ENCODE measurements at places on chromosomes 6 and 20.

- no peak for DNase-seq
These were observed 110.3 kb downstream of the RWDD2A start for GRCh38 chr6:83303426-83303825.

DNA sequence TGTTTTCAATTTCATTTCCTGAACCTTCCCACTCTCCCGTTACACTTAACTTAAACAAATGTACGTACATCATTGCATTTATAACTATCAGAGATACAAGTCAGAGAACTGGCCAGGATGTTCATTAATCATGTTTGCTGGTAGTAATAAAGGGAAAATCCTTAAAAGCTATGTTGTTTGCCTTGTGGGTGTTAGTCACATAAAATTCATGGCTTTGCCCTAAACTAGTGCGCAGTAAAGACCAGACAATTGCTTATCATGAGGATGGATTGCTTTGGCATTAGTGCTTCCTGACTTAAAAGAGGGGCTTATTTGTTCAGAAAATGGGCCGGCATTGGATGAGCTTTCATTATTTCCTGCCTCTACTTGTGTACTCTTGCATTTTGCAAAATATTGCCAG, 1037.3 kb upstream of the FLRT3 start:
- no peak for DNase-seq

GRCh38 chr6:2429032-2429431, 183.6 kb upstream of the GMDS start:
- DNase-seq: no peak

DNA sequence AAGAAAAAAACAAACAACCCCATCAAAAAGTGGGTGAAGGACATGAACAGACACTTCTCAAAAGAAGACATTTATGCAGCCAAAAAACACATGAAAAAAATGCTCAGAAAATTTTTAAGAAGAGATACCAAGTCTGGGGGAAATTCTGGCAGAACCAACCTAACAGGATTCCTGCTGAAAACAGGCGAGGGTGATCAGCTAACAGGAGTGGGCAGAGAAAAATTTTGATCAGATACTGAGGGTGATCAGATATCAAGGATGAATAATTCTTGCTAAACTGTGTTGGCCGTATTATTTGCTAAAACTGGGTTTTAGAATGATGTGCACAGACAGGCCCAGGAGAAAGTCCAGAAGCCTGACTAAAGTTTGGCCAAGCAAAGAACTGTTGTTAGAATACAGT, 557.3 kb downstream of the CD109 start:
- DNase-seq: no peak

DNA sequence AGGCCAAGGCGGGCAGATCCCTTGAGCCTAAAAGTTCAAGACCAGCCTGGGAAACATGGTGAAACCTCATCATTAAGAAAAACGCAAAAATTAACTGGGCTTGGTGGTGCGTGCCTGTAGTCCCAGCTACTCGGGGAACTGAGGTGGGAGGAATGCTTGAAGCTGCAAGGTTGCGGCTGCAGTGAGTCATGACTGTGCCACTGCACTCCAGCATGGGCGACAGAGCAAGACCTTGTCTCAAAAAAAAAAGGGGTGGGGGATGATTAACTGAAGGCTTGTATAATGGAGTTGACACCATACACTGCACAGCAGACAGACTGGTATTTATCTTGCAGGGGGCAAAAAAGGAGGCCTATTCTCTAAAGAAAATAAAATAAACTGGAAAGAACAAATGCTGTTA, 27.7 kb downstream of the SRPK1 start:
- DNase-seq: no peak

GRCh38 chr20:22070610-22071058, 365.2 kb downstream of the PAX1 start:
- DNase-seq: no peak

- no peak for DNase-seq
These were observed 283.3 kb upstream of the MANEA start for GRCh38 chr6:95294043-95294442.

DNA sequence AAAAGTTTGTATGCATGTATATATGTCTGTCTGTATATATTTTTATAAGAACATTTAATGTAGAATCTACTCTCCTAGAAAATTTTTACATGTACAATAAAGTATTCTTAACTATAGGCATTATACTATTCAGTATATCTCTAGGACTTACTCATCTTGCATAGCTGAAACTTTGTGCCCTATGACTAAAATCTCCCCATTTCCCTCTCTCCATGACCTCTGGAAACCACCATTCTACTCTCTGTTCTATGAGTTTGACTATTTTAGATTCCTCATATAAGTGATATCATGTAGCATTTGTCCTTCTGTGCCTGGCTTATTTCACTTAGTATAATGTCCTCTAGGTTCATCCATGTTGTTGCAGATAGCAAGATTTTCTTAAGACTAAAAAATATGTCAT, 205.1 kb upstream of the SMLR1 start:
- DNase-seq: no peak

GRCh38 chr20:32762754-32763201, 593 bp downstream of the DNMT3B start:
- peak; percentile 21 for DNase-seq

GRCh38 chr6:34576286-34576955, 20.3 kb upstream of the SPDEF start:
- DNase-seq: no peak

DNA sequence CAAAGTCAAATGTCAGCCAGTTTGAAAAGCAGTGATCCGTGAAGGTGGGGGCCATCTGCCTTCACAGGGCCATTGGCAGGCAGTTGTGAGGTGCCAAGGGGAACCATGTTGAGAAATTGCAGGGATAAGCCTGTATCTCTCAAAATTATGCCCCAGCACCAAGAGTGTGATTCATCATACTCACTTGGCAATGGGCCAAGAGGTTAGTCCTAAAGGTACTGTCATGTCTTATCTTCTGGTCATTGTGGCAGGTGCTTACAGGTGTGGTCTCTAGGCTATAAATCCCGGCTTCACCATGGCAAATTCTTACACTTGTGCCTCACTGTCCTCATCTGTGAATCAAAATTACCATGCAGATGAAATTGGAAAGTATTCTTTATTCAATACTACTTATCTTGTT, 150.7 kb upstream of the LAMP5 start:
- no peak for DNase-seq

GRCh38 chr20:38445381-38445796, 10.3 kb upstream of the SNHG17 start:
- no peak for DNase-seq

DNA sequence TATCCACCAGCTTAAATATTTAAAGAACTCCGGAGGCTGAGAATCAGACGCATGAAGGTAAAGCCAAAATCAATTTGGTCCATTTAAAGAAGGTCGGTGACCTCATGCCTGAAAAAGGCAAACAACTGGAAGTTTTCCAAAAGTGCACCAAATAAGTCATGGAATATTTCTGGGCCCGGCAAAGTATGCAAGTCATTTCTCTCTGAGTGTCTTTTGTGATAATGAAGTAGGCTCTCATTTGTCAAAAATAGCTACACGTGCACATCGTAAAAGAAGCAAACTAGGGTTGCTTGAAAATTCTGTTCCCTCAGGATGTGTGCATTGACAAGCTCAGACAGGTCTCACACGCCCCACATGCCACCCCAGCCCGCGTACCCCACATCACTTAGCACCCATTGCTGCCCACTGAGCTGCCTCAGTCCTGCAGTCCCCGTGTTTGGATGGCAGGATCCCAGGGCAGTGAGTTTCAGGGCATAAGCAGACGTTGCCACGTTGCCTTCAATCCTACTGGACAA, 20.5 kb upstream of the PYGB start:
- DNase-seq: no peak

DNA sequence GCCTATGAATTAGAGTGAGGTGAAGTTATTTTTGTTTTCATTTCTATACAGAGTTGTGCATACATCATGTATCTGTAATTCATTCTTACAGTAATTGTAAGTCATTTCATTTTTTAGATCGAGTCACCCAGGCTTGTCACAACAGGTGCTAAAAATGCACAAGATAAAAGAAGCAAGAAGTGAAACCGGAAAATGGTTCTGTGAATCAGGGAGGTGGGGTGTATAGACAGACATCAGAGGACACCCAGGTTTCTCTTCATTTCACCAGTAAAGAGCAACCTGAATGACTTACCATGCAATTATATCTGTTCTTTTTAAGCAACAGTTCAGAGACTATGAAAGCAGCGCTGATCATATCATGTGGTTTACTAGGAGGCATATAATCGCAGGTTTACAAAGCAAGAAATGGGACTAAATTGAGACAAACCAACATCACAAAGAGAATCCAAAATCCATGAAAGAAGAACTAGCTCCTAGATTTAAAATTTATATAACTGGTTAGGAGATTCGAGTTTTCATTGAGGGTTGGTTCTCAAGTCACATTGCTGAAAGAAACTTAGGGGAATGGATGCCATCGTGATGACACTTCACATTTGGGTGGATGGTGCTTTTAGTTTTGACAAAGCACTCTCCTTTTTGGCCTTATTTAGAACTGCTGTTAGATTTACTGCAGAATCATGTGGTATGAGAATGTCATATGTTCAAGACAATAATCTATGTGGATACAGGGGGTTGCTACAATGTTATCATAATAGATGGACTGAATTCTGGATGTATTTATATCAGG, 27.9 kb upstream of the TBC1D7 start:
- peak; percentile 35 for DNase-seq
